ENCODE measurements at places on chromosomes 2 and 18.

- no peak for DNase-seq
These were observed 63.5 kb upstream of the RPE start for GRCh38 chr2:209938906-209939305.

DNA sequence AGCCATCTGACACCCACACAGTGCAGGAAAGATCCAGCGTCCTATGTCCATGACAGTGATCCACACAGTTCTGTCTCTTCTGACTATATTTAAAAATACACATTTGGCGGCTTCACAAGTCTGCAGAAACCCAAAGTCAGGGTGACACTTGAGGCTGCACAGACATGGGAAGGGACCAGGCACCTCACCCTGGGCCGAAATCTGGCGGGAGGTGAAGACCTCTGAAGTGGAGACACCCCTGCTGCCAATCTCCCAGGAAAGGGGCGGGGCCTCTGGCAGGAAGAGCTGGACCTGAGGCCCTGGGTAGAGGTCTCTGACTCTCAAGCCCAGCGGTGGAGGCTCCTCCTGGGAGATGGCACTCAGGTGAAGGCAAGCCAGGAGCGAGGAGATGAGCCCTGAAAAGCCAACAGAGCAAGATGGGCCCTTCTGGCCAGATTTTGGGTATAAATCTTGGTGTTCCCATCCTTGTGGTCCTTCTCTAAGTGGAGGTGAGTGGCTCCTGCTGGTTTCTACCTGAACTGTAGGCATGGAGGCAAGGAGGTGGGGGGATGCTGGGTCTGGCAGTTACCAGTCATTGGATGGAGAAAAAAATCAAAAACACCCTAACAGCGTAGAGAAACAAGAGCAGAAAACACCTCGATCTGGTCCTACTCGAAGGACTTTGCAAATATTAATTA is 248.4 kb downstream of the HDAC4 start:
- DNase-seq = no peak

DNA sequence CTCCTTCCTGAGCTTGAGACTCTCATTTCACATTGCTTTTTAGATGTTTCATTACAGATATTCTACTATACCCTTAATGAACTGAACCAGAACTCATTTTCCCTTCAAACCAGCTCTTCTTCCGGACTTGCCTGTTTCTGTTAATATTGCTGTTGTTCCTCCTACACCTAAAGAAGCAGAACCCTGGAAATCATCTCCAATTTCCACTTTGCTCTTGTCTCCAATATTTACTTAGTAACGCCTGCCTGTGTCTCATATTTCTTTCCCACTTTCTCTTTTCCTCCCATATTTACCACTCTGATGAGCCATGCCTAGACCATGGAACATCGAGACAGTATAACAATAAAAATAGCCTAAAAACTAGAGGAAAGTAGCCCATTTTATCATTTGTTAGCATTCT is 17.9 kb upstream of the GMCL1 start:
- no peak for DNase-seq

DNA sequence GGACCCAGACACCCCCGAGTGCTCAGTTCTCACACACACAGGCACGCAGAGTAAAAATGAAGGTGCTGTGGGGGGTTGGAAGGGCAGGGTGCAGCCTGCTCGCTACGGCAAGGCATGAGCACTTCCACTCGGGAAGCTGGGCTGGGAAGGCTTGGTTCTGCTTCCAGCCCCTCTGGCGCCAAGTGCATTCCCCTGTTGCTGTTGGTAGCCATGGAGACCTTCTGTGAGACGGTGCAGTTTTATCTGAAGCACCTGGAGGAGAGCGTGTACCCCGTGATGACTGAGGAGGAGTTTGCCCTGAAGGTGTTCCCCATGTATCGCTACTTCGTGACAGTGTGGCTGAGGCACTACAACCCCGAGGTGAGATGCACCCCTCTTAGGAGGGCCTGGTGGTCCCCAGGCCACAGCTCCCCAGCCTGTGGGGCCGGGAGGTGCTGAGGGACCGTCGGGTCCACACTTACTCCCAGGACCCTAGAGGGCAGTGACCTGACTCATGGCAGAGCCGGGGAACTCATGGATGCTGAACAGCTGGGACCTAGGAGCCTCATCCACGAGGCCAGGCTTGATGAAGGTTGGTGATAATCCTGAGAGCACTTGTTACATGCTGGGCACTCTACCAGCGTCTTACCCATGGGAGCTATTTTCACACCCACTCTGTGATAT is 15.5 kb downstream of the MROH2A start:
- DNase-seq = no peak

DNA sequence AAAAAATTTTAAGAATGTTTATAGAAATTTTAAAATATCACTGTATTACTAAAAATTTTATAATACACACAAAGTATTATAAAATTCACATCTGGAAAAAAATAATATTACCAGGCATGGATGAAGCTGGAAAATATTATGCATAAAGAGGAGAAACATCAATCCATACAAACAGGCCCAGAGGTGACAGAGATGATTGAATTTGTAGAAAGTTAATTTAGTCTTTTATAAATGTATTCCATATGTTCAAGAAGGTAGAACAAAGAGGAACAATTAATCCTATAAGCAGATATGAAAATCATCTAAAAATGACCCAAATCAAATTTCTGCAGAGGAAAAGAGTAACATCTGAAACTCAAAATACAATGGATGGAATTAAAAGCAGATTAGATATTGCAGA is 605.2 kb upstream of the CELF4 start:
- DNase-seq = no peak

DNA sequence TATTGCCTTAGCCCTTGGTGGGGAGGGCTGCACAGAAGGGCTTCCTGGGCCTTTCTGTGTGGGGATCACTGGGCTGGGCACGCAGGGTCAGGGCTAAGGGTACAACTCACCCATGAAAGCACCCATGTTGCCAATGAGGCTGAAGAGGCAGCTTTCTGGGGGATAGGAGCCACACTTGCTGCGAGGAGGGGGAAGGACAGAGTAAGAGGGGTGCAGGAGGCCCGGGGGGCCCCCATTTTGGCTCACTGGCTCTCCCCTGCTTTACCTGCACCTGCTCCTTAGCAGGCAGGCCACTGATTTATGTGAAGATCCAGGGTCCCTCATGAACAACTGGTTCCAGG is 2.3 kb downstream of the TMEM150A start:
- DNase-seq = no peak

GRCh38 chr2:40208463-40208862 is 243.4 kb downstream of the SLC8A1 start:
- DNase-seq = no peak

DNA sequence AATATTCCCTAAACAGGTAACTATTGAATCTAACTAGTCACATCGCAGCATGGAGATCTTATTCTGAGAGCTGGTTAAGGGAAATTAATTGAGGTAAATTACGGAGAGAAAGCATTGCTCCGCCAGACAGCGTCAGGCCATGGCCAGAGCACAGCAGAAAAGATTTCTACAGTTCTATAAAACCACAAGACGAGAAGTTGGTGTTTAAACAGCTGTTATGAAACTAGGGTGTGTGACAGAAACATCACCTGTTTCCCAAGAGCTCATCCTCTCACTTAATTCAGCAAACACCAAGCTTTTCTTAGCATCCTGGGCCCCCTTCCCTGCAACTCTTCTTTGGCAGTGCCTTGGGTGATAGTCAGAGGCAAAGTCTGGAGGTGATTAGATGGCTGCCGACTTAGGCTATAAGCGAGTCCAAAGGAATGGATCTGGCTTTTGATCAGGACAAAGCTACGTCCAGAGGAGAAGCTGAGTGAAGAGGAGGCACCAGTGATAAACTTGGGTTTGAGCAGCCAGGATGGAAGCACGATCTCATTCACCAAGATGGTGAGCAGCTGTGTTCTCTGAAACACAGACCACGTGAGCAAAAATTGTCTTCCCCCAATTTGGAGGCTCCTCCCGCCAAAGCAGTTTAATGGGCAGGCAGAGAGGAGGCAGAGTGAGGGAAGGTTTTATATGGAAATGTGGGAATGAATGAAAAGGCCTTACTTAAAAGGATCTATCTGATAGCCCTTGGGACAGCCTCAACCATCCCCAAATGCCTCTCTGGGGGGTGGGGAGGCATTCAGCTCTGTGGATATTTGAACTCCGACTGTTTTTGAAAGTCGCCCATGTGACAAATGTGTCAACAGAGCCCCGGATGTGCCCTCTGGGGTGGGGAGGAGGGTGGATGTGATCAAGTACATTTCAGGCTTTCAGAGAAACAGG is 57.8 kb downstream of the PKDCC start:
- DNase-seq = no peak

GRCh38 chr2:234989183-234989701 is 37.4 kb downstream of the SH3BP4 start:
- DNase-seq = peak; percentile 66

DNA sequence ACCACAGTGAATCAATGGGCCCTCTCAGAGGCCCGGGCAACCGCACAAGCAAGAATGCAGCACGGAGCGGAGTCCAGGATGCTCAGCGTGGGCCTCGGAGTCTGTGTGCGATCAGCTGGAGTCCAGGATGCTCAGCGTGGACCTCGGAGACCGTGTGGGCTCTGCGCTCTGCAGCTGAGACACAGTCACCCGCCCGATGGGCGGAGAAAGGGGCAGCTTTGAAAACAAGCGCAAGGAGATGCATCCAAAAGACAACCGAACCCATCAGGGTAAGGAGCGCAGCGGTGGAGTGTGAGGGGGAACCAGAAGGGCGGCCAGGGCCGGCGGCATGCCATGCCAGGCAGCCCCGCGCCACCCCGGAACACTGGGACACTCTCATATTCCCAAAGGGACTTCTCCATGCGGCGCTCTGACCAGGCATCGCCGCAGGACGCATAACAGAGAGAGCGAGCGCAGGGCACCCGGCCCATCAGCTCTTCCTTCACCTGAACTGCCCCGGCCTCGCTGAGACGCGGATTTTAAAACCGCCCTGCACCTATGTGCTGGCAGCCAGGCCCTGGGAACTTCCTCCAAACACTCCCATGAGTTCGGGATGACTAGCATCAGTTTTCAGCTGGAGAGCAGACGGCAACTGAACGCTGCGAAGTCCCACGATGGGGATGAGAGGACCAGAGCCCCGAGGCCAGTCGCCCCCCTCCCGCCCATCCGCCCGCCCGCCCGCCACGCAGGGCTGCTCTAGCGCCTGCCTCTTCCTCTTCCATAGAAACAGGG is 44.7 kb downstream of the MC5R start:
- no peak for DNase-seq

DNA sequence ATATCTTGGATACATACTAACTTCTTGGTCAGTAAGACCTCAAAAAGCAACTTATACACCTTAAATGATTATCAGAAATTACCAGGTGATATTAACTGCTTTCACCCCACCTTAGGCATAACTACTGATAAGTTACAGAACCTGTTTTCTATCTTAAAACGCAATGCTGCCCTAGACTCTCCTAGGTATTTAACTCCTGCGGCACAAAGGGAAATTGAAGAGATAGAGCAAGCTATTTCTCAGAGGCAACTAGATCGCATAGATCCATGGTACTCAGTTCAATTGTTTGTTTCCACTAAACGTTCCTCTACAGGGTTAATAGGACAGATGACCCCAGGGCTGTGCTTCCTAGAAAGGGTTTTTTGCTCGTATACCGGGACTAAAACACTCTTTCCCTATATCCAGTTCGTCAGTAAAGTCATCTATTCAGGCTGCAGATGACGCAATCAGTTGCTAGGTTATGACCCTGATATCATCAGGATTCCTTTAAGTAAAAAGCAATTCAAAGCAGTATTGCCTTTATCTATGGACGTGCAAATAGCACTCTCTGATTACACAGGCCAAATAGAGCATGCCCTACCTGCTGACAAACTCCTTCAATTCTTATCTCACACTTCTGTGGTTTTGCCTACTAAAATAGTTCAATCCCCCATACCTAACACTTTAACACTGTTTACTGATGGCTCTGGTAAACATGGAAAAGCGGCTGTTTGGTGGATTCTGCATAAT is 62.3 kb upstream of the MYO3B start:
- no peak for DNase-seq

- DNase-seq = no peak
These were observed 569.7 kb downstream of the RIT2 start for GRCh38 chr18:42545825-42546224.

- DNase-seq = no peak
These were observed 31.8 kb downstream of the CREG2 start for GRCh38 chr2:101355401-101356054.

DNA sequence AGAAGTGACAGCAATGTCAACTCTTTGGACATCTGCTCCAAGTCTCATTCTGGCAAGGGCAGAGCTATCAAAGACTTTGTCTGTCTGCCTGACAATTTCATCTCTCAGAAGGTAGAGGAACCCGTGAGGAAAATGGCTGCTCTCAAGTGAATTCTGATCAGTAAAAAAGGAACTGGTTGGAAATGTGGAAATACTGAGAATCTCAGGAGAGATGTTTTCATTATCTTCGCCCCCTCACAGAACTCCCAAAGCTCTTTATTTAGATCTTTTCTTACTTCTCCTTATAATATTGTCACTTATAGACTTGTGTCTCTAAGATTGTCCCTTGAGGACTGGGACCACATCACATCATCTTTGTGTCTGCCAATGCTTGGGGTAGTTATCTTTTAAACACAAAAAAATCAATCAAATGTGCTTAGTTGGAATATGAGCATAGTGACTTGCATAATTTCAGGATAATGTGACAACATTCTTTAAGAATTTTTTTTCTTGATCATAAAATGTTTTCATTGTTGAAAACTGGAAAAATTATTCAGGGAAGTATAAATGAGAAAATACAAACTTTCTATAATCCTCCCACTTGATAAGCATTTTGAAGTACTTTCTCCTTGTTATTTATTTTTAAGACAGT is 68.2 kb upstream of the ITGB6 start:
- DNase-seq = no peak

- no peak for DNase-seq
These were observed 90.0 kb upstream of the TNP1 start for GRCh38 chr2:216949700-216950413.

DNA sequence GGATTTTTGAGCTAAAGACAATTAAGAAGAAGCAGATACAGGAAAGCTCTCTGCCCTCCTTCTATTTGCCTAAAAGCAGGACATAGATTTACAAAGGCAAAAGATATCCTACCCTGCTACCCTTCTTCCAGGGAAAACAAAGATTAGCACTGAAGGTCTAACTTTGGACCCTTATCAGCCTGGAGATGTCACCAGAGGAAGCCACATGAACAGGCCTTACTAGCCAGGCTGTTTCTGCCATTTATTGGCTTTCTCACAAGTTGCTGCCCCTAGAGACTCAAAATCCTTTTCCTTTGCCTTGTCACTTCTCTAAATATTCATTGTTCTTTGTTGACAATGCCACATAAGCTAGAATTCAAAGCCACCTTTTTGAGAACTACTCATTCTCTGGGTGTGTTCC is 147.3 kb downstream of the B3GNT2 start:
- no peak for DNase-seq

GRCh38 chr18:22114526-22115321 is 54.7 kb upstream of the GATA6 start:
- DNase-seq = no peak

DNA sequence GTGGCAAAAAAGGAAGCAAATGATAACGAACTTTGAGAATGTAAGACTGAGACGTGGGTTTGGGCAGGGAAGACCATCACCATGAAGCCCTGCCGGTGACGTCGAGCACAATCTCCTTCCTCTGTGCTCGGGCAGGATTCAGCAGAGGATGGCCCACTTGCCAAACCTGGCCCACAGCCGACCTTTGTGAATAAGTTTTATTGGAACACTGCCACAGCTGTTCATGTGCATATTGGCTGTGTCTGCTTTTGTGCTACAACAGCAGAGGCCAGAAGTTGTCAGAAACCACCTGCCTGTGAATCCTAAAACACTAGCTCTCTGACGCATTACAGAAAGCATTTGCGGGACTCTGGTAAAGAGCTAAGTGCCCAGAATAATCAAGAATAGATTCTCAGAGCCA is 223.9 kb downstream of the MYT1L start:
- DNase-seq = no peak

- no peak for DNase-seq
These were observed 148.3 kb upstream of the KLHL14 start for GRCh38 chr18:32920796-32921787.

Measured in dorsolateral prefrontal cortex (tissue), 122 donors.